Mucosa of gallbladder (tissue), 1 donor: ENCODE measurements at places on chromosomes 2 and 18. TPM values are rescaled to one million over a fixed set of nuclear protein-coding genes. Genes with fewer than 3 reads are reported as not detected.

HOXD8 gene
- total RNA-seq: 1.7 TPM

AMER3 gene
- total RNA-seq: 0.03 TPM

PDCD1 gene
- total RNA-seq: 1.5 TPM

ARL5A gene
- 48.1 TPM for total RNA-seq

PARD3B gene
- total RNA-seq: 28.0 TPM

ELMOD3 gene
- 30.3 TPM for total RNA-seq

CD8B2 gene
- 0.09 TPM for total RNA-seq

UPP2 gene
- not detected for total RNA-seq

TDRD15 gene
- not detected for total RNA-seq

SERPINB4 gene
- total RNA-seq: not detected

ACMSD gene
- 47.0 TPM for total RNA-seq

TUBA4A gene
- 40.6 TPM for total RNA-seq

TXNDC2 gene
- not detected for total RNA-seq

FARP2 gene
- 68.8 TPM for total RNA-seq

TTR gene
- total RNA-seq: 159 TPM

NOSTRIN gene
- 36.1 TPM for total RNA-seq

ASIC4 gene
- not detected for total RNA-seq

FBXO36 gene
- total RNA-seq: 2.3 TPM

SCYGR4 gene
- not detected for total RNA-seq

TTC39C gene
- total RNA-seq: 55.4 TPM

IL18R1 gene
- total RNA-seq: 6.2 TPM

OSBPL6 gene
- 6.3 TPM for total RNA-seq

FASTKD2 gene
- total RNA-seq: 16.9 TPM

PAX8 gene
- total RNA-seq: 3.5 TPM

CCDC178 gene
- total RNA-seq: 0.69 TPM

PLA2R1 gene
- 45.0 TPM for total RNA-seq

RIT2 gene
- total RNA-seq: not detected

FBXO15 gene
- 1.8 TPM for total RNA-seq

TCF7L1 gene
- total RNA-seq: 7.6 TPM

LHCGR gene
- total RNA-seq: 0.32 TPM

SERPINB2 gene
- total RNA-seq: not detected

ARHGEF33 gene
- 1.8 TPM for total RNA-seq

SCN7A gene
- total RNA-seq: 9.6 TPM

COQ10B gene
- 22.7 TPM for total RNA-seq

COL4A4 gene
- 30.4 TPM for total RNA-seq

C1QL2 gene
- total RNA-seq: not detected

ANKRD36B gene
- 13.2 TPM for total RNA-seq
